ENCODE measurements at places on chromosomes 3 and 15.

- no peak for DNase-seq
These were observed 62.6 kb upstream of the TPRG1 start for GRCh38 chr3:189109145-189109544.

DNA sequence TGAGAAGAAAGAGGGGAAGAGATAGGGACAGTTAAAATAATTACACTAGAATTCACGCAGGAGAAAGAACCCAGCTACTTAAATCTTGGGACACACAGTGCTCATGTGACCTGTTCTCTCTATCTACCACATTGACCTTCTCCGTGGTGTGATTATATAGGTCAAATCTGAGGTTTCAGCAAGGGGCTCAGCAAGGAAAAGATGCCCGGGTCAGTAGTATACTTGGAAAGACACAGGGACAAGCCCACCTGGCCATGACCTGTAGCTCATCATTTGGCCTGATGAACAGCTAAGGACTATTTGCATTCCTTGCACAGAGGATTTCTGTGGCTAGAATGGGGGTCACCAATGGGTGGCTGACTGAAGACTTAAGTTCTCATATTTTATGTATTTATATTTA is 71.9 kb downstream of the SSR3 start:
- DNase-seq = no peak

GRCh38 chr3:189239616-189240015 is 67.8 kb downstream of the TPRG1 start:
- no peak for DNase-seq

GRCh38 chr15:37122703-37123102 is 22.4 kb upstream of the MEIS2 start:
- no peak for DNase-seq

All from neural crest cell (in vitro differentiated cells).